Large intestine (tissue), 12 donors: ENCODE measurements at places on chromosomes 4 and X. TPM values are rescaled to one million over a fixed set of nuclear protein-coding genes. Genes with fewer than 3 reads are reported as not detected.

GRCh38 chrX:140701480-140701879 lies 8.1 kb upstream of the LINC00632 start:
- no peaks in the 10 kb centered on the region for H3K36me3 ChIP-seq
- no peaks in the 10 kb centered on the region for H3K4me1 ChIP-seq
- no peak overlapping the region for H3K27ac ChIP-seq
- no peak for DNase-seq
- H3K4me3 ChIP-seq = no peak overlapping the region

The RBM47 gene
- 98.4 TPM for polyA plus RNA-seq

- no peaks in the 10 kb centered on the region for H3K36me3 ChIP-seq
- no peak for DNase-seq
- H3K4me1 ChIP-seq = no peaks in the 10 kb centered on the region
- H3K27me3 ChIP-seq = no peaks in the 10 kb centered on the region
Measured at GRCh38 chr4:59869559-59869958, 1330.6 kb upstream of the ADGRL3 start.

GRCh38 chrX:57918750-57919436 lies 8.6 kb upstream of the ZXDA start:
- no peaks in the 10 kb centered on the region for H3K4me1 ChIP-seq
- no peaks in the 10 kb centered on the region for H3K36me3 ChIP-seq
- no peak overlapping the region for H3K4me3 ChIP-seq
- no peak overlapping the region for H3K27ac ChIP-seq
- no peaks in the 10 kb centered on the region for H3K27me3 ChIP-seq
